ENCODE measurements at places on chromosomes 2 and 18. TPM values are rescaled to one million over a fixed set of nuclear protein-coding genes. Genes with fewer than 3 reads are reported as not detected.
A peak's percentile ranks its signal among the peaks of the same experiment; 100 is the strongest.

GRCh38 chr2:85718885-85719492, 24.8 kb downstream of the GNLY start:
- DNase-seq: no peak

- DNase-seq: no peak
These were observed 80.2 kb downstream of the NDUFA10 start for GRCh38 chr2:239944694-239945551.

GRCh38 chr2:25146896-25147295, 21.5 kb downstream of the POMC start:
- DNase-seq: no peak

DNA sequence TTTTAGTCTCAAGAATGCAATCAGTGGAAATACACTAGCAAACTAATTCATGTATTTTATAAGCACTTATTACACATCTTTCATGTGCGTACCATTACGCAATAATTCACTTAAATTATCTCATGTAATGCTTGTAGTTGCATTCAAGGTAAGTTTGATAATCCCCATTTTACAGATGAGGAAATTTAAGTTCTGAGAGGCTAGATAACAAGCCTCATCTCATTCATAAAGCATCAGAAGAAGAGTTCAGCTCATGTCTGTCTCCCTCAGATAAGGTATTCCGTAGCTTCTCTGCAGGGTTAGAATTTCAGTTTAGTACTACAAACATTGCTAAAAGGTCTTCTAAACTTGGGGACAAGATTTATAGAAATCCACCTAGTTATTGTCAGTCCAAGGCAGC, 47.8 kb downstream of the HNMT start:
- no peak for DNase-seq

DNA sequence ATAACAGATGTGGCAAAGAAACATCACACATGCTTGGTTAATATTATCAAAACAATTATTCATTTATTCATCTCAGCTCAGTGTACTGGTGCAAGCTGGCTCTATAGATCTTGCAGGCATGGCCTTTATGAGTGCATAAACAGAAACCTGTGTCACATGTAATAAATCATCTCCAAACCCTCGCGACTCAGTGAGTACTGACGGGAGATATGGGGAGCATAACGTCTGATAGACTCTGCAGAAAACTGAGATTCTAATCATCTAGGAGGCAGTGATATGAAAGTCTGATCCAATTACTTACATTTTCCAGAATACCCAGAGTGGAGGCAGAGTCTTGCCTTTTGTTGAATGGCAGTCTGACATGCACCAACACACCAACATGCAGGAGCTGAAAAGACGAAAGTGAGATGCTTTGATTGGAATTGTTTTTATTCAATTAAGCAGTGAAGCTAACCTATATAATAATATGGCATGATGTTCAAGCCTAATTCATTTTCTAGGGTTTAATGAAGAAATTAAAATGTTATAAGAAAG, 416.8 kb downstream of the RNF144A start:
- no peak for DNase-seq

DNA sequence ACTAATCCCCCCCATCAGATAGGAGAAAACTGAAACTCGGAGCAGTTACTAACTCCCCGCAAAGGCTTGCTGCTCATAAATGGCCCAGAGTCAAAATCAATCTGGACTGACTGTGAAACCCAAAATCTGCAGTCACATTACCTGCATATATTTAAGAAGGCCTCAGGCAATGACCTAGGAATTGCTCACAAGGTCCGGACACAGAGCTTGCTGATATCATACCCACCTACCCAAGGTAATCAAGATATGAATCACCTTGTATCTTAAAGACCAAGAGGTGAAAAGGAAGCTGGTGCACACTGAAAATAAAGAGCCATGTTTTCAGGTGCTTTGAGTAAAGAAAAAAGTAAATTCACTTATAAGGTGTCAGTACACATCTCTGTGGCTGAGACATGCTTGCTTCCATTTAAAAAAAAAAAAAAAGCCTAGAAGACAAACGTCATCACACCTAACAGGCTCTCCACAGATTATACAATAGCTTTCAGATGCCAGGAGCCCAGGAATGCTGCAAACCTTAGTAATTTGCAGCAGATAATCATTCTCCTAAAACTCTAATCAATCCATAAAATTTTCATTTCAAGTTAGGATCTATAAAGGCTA, 195.4 kb downstream of the ZEB2 start:
- DNase-seq: no peak

- DNase-seq: no peak
These were observed 44.2 kb downstream of the LNPK start for GRCh38 chr2:175957845-175958244.

- peak; percentile 55 for DNase-seq
These were observed 2.1 kb downstream of the FBLN7 start for GRCh38 chr2:112140205-112140802.

DNA sequence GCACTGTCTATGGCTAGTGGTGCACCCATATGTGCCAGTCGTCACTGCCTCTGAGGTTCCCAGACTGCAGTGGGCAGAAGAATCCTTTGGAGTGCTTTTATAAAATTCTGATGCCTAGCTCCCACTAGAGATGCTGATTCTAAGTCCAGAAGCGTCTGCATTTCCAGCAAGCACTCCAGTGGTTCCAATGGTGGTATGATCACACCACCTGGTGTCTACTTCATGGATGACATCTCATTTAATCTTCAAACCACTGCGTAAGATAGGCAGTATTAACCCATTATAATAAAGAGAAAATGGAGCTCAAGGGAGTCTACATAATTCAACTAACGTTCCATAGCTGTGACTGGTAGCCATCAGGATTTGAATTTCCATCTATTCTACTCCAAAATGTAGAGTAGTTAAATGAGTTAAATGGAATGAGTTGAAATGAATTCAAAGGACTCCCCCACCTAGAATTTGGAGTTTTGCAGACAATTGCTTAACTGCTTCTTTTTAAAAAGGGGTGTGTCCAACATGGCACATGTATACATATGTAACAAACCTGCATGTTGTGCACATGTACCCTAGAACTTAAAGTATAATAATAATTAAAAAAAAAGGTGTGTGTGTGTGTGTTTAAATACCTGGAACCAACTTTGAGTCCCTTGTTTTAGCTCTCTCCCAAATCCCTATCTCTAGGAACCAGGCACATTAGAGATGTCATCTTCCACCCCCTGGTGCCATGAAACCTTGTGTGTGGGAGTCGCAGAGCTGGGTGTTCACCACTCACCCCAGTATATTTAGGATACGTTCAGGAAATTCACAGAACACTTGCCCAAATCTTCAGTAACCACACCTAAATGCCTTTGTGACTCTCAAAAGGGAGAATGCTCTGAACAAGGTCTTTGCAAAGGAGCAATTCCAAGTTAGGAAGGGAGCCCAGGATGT, 14.1 kb downstream of the LAMA3 start:
- no peak for DNase-seq

- DNase-seq: no peak
These were observed 32.8 kb downstream of the INSIG2 start for GRCh38 chr2:118121101-118121500.

DNA sequence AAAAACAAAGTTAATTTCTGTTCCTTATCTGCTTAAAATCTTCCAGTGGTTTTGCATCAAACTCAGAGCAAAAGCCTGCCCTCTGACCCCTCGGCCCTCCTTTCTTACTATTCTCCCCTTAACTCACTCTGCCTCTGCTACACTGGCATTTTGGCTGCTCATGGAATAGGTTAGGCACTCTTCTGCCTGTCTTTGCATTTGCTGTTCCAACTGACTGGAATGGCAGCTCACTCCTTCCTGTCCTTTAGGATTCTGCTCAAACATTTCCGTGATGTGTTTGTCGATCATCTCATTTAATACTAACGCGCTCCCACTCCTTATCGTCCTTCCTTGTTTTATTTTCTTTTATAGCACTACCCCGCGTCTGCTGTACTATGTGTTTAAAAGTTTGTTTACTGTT, 815 bp downstream of the CEBPZ start:
- no peak for DNase-seq

DNA sequence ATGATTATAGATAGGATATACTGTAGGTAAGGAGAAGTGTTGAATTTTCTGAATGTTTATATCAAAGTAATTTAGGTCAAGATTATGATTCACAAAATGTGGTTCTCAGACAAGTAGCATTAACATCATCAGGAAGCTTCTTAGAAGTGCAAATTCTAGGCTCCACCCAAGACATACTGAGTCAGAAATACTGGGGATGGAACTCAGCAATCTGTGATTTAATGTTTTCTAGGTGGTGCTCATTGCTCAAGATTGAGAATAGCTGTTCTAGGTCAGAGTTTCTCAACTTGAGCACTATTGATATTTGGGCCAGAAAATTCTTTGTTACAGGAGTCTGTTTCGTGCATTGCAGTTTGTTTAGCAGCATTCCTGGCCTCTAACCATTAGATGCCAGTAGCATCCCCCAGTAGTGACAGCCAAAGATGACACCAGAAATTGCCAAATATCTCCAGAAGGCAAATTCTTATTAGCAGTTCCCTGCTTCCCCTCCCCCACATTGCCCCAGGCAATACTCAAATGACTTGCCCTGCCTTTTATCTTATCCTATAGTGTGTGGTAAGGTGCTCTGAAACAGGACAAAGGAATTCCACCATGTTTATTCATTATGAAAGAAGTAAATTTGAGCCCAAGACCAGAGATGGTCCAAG, 1001.2 kb downstream of the DPP10 start:
- no peak for DNase-seq

DNA sequence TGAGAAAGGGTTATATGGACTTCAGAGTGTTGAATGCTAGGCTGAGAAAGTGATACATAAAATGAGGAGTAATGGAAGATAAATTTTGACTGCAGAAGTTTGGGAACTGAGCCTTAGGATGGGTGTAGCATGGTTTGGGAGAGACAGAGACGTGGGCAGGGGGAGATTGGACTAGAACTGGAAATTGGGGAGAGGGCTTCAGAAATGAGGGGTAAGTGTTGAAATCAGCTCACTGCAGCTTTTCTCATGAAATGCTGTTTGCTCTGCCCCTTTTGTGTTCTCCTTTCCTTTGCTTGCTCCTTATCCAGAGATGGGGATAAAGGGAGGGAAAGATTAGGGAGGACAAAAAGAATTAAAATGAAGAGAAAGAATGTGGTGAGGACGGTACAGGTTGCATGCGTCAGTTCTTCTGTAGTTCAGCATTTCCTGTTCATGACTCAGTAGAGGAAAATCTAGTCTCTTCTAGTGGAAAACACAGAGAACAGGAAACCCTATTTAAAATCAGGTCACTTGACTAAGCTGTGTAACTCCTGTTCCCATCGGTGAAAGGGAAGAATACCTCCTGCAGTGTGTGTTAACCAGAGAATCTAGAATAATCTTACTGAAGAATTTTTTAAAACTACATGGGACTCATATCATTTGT, 105.6 kb downstream of the CRIM1 start:
- no peak for DNase-seq

DNA sequence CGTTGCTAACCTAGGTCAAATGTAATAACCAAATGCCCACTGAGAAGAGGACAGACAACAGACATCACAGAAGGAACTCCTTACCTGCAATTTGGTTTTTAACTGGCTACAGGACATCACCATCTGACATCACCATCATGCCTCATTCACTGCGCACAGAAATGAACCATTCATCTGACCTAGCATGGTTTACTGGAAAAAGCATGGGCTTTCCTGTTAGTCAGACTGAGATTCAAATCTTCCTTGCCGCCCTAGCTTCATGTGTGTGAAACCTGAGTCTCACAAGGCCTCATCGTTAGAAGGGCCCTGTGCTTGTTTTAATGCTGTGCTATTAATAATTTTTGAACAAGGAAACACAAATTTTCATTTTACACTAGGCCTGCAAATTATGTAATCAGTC, 1.1 kb upstream of the HIBCH start:
- no peak for DNase-seq

DNA sequence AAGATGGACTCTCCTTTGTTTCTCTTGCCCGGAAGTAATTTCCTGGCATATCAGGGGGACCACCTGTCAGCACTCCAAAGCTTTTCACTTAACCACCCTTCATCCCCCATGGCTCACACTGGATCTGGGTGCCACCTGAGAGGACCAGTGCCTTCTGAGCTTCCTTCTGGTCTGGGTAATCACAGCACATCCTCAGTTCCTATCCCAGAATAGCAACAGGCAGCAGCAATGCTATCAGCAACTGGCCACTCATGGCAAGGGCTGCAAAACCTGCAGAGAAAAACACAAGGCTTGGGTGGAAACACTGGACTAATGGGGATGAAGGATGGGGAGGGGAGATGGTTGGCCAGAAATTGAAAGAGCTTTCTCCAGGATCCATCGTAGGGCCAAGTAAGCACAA, 59.9 kb upstream of the STPG4 start:
- DNase-seq: no peak

GRCh38 chr2:216344950-216345300, 27.4 kb downstream of the MARCHF4 start:
- no peak for DNase-seq

- DNase-seq: no peak
These were observed 76.4 kb upstream of the CYRIA start for GRCh38 chr2:16742026-16742425.

DNA sequence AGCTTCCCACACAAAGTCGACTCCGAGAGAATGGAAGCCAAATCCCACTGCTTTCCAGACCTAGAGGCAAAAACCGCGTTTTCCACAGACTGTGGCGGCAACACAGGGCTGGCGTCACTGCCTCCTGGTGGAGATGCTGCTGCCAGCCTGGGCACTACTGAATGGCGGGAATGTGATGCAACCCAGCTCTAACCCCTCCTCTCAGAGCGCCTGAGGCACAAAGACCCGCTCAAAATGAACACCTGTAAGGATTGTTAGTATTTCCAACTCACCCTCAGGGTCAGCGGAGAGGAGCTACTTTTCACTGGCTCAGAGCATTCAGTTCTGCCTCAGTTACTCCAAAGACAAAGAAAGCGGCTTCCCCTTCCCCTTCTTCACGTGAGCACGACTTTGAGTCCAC, 548.0 kb upstream of the SALL3 start:
- no peak for DNase-seq

GRCh38 chr2:50514901-50515300, 517.0 kb downstream of the NRXN1 start:
- no peak for DNase-seq

- no peak for DNase-seq
These were observed 59.0 kb upstream of the KLHL14 start for GRCh38 chr18:32831781-32832180.

DNA sequence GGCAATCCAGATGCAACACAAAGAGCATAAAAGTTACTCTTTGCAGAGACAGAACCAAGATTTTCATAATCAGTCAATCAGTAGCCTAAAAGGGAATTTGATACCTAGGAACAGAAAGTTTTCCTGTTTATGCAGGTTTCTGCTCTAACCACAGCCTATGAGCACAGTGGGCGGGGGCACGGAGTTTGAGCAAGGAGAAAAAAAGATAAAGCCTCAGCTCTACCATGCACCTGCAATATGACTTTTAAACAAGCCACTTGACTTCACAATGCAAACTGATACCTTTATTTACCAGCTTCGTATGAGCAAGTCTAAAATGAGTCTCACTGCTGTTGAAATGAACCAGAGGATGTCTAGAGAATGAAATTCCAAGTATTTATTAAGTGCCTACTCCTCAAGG, 5.6 kb upstream of the LRATD1 start:
- no peak for DNase-seq

CRYBA2 gene
- not detected for total RNA-seq

RETSAT gene
- total RNA-seq: 34.2 TPM

BMP10 gene
- total RNA-seq: 1.9 TPM

MALL gene
- 17.9 TPM for total RNA-seq

FAM210A gene
- total RNA-seq: 40.8 TPM

TEKT4 gene
- not detected for total RNA-seq

BOK gene
- 25.7 TPM for total RNA-seq

KCNE4 gene
- total RNA-seq: 4.0 TPM

MARCO gene
- total RNA-seq: 1.6 TPM

COL4A4 gene
- total RNA-seq: 3.8 TPM

AQP4 gene
- total RNA-seq: 14.9 TPM

Data from right atrium auricular region (tissue), 2 donors.